GM23248 (cell line): ENCODE measurements at places on chromosomes 13 and 19. TPM values are rescaled to one million over a fixed set of nuclear protein-coding genes. Genes with fewer than 3 reads are reported as not detected.

ZNF547 gene
- 1.4 and 2.1 TPM in 2 replicates for total RNA-seq

GRCh38 chr19:49327878-49328544, 3.0 kb upstream of the SLC6A16 start:
- H3K27ac ChIP-seq = no peak overlapping the region
- no peaks in the 10 kb centered on the region for H3K4me1 ChIP-seq
- H3K4me3 ChIP-seq = no peak overlapping the region
- DNase-seq = peak; percentile 67
- H3K36me3 ChIP-seq = no peaks in the 10 kb centered on the region

DNA sequence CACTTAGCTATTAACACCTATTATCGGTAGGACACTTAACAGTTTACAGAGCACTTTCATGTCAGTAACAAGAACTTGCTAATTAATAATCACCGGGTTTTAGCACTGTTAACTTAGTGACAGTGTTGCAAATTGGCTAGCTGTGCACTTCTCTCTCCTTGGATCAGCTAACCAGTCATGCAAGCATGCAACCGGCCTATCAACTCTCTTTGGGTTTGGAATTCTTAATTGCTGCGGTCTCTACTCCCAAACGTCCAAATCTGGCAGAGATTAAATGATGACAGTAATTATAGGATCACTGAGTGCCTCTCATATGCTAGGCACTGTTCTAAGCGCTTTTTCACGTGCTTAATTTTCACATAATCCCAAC, 1.2 kb downstream of the EPS15L1 start:
- H3K4me1 ChIP-seq = peaks cover 20% of the 10 kb centered on the region
- H3K27ac ChIP-seq = peak overlapping the region; percentile 79
- no peaks in the 10 kb centered on the region for H3K36me3 ChIP-seq
- DNase-seq = no peak

DMWD gene
- total RNA-seq = 32.2 and 32.6 TPM in 2 replicates

LRRC25 gene
- not detected in 2 replicates for total RNA-seq

GRCh38 chr13:111621164-111621563, 300.7 kb downstream of the TEX29 start:
- no peak overlapping the region for H3K4me3 ChIP-seq
- H3K4me1 ChIP-seq = no peaks in the 10 kb centered on the region
- H3K36me3 ChIP-seq = no peaks in the 10 kb centered on the region
- H3K27me3 ChIP-seq = no peaks in the 10 kb centered on the region

GRCh38 chr19:1123381-1123780, 19.6 kb downstream of the GPX4 start:
- H3K27me3 ChIP-seq = no peaks in the 10 kb centered on the region
- H3K4me1 ChIP-seq = no peaks in the 10 kb centered on the region
- no peak overlapping the region for H3K4me3 ChIP-seq

GRCh38 chr19:50720921-50721381, 1.3 kb upstream of the SHANK1 start:
- DNase-seq = peak; percentile 94
- peak overlapping the region; percentile 78 for H3K27ac ChIP-seq
- no peaks in the 10 kb centered on the region for H3K36me3 ChIP-seq

DNA sequence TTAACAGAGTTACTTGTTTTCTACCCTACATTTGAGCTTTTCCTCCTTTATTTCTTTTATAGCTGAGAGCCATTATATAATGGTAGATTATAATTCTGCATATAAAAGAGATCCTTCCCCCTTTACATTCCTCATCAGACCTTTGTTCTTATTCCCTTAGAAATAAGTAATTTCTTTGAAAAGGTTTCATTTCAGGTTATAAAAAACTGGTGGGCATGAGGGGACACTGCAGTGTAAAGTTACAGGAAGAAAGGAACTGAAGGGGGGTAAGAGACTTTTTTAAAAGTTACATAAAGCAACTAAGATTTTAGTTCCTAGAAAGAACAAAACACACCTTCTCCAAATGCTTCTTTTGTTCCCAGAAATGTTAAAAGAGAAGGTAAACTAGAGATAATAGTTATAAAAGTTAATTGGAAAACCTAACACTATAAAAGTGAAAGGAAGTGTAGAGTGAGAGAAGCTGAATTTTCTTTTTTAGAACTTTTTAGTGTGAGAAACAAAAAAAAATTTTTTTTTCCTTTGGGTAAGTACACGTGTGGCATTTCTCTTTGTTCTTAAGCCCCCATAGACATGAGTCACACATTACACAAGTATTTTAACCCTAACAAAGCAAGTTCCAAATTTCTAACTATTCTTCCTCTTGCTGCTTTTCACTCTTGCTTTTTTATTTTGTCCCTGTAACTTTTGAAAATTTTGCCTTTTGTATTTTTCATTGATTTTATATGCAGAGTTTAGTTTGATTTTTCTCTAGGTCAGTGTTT, 106.4 kb upstream of the MLNR start:
- H3K4me1 ChIP-seq = peaks cover 36% of the 10 kb centered on the region
- peak overlapping the region; percentile 75 for H3K27ac ChIP-seq
- H3K4me3 ChIP-seq = peak overlapping the region; percentile 58
- DNase-seq = peak; percentile 82
- no peaks in the 10 kb centered on the region for H3K27me3 ChIP-seq

MAG gene
- not detected in 2 replicates for total RNA-seq
